ENCODE measurements at places on chromosomes 1 and 21. TPM values are rescaled to one million over a fixed set of nuclear protein-coding genes. Genes with fewer than 3 reads are reported as not detected.

The TLR5 gene
- 0.20 TPM for total RNA-seq

The MYOC gene
- not detected for total RNA-seq

The EPS15 gene
- total RNA-seq: 25.9 TPM

The ALX3 gene
- not detected for total RNA-seq

The EFCAB7 gene
- 16.1 TPM for total RNA-seq

The GSTM5 gene
- total RNA-seq: 0.48 TPM

The CCDC181 gene
- 1.2 TPM for total RNA-seq

The TBX15 gene
- total RNA-seq: 0.24 TPM

The KPRP gene
- total RNA-seq: not detected

The BACE2 gene
- 89.8 TPM for total RNA-seq

- DNase-seq: no peak
Observed at GRCh38 chr1:177848577-177848976, 121.3 kb downstream of the SEC16B start.

- no peak for DNase-seq
Observed at GRCh38 chr1:213584272-213584671, 403.5 kb upstream of the PROX1 start.

DNA sequence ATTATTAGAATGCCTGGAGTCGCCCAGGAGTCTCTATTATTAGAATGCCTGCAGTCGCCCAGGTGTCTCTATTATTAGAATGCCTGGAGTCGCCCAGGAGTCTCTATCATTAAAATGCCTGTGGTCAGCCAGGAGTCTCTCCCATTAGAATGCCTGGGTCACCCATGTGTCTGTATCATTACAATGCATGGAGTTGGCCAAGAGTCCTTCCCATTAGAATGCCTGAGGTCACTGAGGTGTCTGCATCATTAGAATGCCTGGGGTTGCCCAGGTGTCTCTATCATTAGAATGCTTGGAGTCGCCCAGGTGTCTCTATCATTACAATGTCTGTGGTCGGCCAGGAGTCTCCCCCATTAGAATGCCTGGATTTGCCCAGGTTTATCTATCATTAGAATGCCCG is 66.9 kb downstream of the RNF187 start:
- DNase-seq: no peak

DNA sequence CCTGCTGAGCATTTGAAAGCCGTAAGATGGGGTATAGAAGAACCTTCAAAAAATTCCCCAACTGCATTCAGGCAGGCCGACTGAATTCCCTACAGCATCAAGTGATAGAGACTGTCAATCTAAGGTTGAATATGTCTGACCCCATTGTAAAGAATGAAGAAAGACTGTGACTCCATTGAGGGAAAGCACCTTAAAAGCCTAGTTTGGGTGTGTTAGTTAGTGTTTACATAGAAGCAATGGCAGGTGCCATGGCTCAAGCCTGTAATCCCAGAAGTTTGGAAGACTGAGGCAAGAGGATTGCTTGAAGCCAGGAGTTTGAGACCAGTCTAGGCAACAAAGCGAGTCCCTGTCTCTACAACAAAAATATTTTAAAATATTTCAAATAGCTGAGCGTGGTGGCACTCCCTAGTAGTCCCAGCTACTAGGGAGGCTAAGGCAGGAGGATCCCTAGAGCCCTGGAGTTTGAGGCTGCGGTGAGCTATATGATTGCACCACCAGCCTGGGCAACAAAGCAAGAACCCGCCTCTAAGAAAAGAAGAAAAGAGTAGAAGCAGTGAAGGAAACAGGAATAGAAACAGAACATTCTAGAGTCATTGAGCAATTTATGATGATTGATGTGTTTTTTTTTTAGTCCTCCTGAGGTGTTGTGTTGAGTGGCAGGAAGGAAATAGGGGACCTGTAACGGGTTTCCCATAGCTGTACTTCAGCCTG is 15.4 kb downstream of the POLR3GL start:
- DNase-seq: peak; percentile 35

GRCh38 chr1:62321446-62321845 is 2.2 kb upstream of the KANK4 start:
- DNase-seq: peak; percentile 89

- no peak for DNase-seq
Observed at GRCh38 chr21:24027396-24027795, 1579.9 kb downstream of the MRPL39 start.

GRCh38 chr1:175252561-175252960 is 60.0 kb upstream of the KIAA0040 start:
- DNase-seq: no peak

- DNase-seq: no peak
Observed at GRCh38 chr21:45623436-45623835, 20.1 kb upstream of the PCBP3 start.

- peak; percentile 89 for DNase-seq
Observed at GRCh38 chr1:85406887-85407533, 57.9 kb downstream of the DDAH1 start.

GRCh38 chr21:38352536-38353219 is 95.9 kb downstream of the KCNJ15 start:
- peak; percentile 80 for DNase-seq

DNA sequence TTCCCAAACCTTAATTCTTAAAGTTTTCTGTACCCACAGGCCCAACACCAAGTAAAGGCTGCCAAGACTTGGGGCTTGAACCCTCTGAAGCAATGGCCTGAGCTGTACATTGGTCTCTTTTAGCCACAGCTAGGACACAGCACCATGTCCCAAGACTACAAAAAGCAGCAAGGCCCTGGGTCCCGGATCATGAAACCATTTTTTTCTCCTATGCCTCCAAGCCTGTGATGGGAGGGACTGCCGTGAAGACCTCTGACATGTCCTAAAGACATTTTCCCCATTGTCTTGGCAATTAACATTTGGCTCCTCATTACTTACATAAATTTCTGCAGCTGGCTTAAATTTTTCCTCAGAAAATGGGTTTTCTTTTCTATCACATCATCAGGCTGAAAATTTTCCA is 30.9 kb downstream of the ZNF670 start:
- DNase-seq: no peak

DNA sequence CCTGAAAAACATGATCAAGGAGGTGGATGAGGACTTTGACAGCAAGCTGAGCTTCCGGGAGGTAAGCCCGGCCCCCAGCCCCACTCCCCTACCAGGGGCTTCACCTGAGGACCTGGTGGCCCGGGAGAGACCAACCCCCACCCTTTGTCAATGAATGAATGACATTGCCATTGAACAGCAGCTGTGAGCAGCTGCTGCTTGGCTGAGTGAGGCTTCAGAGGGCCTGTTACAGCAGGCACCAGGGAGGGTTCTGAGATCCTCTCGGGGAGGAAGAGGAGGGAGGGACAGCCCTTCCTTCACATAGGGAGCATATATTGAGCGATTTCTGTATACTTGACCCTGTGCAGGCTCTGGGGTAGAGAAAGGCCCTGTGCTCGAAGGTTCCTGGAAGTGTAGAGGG is 12.3 kb upstream of the CTRC start:
- DNase-seq: no peak

DNA sequence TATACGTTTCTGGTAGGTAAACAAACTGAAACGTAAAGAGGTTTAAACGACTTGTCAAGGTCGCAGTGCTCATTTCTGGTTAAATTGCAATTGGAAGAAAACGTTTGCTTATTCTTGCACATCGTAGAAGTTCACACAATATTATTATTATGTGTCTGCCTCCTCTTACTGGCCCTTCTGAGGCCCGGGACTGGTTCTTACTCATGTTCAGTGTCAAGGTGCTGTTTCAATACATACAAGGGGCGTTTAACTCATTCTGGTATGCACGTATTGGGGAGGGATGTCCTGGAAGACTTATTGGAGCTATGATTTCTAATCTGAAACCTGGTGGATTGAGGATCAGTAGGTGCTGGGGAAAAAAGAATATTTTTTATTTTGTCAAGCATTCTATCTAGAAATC is 932 bp downstream of the RPF1 start:
- DNase-seq: no peak

- peak; percentile 30 for DNase-seq
Observed at GRCh38 chr1:92447033-92447681, 39.6 kb downstream of the GFI1 start.

DNA sequence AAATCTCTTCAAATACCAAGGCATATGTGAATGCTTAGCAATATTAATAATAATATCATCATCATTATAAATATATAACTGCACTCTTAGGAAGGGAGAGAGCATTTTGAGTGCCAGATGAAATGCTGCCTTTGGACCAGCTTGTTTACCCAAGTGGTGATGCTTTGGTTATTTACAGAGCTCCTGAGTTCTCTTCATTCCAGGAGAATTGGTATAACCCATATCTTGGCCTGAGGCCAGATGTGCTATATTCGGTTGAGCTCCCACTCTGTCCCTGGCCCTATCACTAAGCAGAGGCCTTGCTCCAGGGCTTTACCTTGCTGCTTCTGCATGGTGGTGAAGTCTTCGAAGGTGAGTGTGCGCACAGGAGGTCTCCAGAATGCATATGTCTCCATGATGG is 89.4 kb downstream of the TBX15 start:
- DNase-seq: no peak

DNA sequence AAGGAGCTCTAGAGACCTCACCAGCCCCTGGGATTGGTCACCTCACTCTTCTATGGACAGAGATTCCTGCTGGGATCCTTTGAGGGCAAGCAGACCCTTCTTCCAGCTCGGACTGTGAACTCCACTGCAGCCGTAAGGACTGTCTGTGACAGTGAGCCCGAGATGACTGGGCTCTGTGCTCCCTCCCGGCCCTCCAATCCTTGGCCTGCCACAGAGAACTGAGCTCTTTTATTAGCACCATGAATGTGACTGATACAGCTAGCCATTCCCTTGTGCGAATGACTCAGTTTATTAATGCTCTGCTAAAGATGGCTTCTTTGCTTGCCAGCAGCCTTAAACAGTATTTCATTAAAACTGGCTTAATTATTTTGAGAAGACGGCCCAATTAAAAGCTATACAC is 194.6 kb upstream of the LMO4 start:
- peak; percentile 35 for DNase-seq

DNA sequence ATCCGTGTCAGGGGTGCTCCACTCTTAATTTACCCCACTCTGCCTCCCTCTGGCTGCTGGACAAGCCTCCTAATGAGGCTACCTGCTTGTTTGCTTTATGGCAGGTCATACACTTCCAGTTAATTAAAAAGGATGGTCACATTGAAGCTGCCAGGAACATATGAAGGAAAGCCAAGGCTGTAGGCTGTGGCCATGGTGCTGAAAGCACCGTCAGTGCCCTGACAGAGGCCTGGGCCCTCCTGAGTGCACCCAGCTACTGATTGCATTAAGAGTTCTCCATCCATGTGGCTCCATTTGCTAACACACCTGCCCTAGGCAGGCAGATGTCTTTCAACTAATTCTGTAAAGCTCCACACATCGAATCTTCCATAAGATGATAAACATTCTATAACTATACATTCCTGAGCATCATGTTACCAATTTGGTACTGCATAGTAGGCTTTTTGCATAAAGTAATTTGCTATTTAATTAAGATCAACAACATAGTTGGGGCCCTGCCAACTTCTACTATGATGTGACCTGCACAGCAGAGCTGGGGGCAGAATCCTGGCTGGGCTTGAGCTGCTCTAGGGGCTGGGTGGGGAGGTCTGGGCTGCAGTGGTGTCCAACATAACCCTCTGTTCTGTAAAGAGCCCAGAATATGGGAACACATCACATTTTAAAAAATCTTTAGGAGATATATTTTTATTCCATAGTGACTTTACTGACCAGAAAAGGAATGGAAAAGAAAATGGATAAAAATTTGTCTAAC is 224.8 kb downstream of the SIPA1L2 start:
- DNase-seq: no peak

GRCh38 chr21:45262041-45262581 is 25.6 kb downstream of the POFUT2 start:
- no peak for DNase-seq

DNA sequence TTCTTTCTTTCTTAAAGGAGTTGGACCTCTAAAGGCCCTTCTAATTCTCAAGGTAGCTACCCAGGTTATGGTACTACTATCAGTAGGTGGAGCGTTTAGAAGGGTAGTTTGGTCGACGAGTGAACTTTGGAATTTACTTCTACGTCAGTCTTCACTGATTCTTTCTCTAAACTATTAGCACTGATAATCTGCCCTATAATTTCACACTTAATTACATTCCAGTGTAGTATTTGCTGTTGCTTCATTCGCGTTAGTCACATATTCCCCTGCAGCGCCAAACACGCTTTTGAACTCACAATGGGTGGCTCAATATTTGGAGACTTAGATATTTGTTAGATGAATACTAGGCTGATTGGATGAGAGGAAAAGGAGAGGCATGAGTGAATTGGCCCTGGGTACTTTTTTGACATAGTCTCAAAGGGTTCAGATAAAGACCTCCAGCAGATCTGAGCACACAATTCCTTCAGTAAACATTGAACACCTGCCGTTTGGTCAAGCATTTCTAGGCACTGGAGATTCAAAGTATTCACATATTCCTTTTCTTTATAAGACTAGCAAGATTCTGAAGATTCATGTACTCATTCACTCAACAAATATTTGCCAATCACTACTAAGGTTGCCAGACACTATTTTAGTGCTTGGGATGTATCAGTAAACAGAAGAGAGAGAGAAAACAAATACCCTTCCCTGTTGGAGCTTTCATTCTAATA is 929 bp upstream of the FOXJ3 start:
- peak; percentile 36 for DNase-seq

- DNase-seq: peak; percentile 27
Observed at GRCh38 chr1:89622895-89623294, 10.0 kb upstream of the LRRC8C start.

DNA sequence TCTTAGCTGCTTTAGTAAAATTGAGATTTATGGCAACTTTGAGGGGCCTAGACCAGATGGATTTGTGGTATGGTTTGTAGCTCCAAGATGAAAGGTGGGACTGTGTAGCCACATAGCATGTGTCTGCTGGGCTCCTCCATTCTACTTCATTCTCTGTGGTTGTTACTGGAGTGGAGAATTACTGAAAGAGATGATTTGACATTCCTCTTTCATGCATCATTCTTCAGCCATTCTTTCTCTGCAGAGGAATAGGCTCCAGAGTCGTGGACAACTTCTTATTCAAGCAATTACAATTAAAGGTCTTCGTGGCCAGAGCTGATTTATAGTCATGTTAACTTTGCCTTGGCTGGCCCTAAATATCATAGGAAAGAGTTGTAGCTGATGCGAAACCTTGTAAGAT is 328.9 kb downstream of the PAPPA2 start:
- DNase-seq: peak; percentile 40

DNA sequence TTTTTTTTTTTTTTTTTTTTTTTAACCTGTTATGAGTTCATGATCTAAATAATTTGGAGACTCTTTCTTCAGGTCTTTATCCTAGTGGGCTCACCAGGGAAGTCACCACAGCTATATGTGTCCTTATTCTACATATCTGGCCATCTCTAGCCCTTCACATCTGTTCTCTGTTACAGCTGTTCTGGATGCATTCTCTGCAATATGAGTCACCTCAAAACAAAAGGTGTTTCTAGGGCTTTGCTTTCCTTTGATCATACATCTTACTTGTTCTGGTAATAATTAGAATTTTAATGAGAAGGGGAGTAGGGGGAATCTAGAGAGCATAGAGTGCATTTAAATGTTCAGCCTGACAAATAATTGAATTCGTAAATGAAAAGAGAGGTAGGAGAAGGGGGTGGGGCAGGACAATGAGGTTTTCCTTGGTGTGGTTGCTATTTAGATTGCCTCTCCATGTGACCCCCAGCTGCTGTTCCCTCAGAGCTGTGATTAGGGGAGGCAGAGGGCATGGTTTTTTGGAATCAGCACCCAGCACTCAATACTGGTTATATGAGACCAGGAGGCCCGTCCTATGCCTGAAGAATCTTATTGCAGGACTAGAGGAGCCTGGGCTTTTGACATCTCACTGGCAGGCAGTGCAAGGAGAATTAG is 8.0 kb downstream of the SYT6 start:
- DNase-seq: peak; percentile 32

GRCh38 chr1:27563341-27563590 is 40.7 kb downstream of the AHDC1 start:
- DNase-seq: no peak

Data from RPMI7951 (cell line).